ENCODE measurements at places on chromosomes 3 and 15. TPM values are rescaled to one million over a fixed set of nuclear protein-coding genes. Genes with fewer than 3 reads are reported as not detected.

The MORC1 gene
- not detected for total RNA-seq

- peak; percentile 81 for DNase-seq
These were observed 6.0 kb upstream of the TM2D3 start for GRCh38 chr15:101657968-101658784.

- DNase-seq = peak; percentile 57
These were observed 13.9 kb downstream of the PLXND1 start for GRCh38 chr3:129592381-129593131.

- DNase-seq = no peak
These were observed 94.0 kb downstream of the CYP19A1 start for GRCh38 chr15:51244423-51244869.

The TRPM1 gene
- not detected for total RNA-seq

- DNase-seq = no peak
These were observed 151.3 kb downstream of the NR1I2 start for GRCh38 chr3:119933207-119933606.

The CELF6 gene
- total RNA-seq = 5.6 TPM

DNA sequence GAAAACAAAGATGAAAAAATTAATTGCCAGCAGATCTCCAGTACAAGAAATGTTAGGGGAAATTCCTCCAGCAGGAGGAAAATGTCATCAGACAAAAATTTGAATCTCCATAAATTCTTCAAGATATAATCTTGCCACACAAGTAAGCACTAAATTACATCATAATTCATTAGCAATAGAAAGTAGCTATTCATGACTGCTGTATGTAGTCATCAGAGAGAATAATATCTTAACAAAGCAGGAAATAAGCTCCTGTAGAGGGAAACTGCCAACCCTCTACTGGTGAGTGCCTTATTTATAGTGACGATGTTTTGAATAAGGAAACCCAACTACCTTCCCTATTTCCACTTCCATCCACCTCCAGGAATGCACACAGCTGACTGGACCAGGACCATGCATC, 15.8 kb upstream of the SLC27A2 start:
- no peak for DNase-seq

The ACAN gene
- not detected for total RNA-seq

The CFAP44 gene
- 22.4 TPM for total RNA-seq

The IMPG2 gene
- 0.37 TPM for total RNA-seq

GRCh38 chr3:103218146-103218545, 783.3 kb downstream of the ZPLD1 start:
- DNase-seq = no peak

DNA sequence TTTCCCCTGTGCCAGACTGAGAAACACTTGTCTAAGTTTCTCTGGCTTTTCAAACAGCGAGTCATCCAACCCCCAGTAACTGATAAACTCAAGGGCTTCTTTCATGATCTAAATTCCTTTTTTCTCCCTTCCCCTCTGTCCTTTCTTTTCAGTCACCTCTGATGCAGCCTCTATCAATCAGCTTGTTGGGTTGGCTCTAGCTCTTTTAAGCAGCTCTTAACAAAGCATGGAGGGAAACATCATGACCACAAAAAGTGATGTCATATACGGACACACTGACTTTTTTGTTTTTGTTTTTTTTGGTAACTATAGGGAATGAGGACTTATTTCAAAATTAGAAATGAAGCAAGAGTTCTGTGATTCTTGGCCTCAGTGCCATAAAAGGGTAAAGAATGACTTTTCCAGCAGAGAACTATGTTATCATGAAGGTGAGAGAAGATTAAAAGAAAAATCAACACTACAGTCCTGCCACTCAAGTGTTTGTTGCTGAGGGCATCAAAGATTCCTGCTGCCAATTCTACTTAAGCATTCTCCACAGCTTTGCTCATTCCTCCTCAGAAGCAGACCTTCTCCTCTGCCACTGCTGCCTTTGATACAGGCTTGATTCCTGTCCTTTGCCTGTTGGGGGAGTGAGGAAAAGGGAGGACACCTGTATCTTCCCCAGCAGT, 457.0 kb upstream of the ONECUT1 start:
- no peak for DNase-seq

DNA sequence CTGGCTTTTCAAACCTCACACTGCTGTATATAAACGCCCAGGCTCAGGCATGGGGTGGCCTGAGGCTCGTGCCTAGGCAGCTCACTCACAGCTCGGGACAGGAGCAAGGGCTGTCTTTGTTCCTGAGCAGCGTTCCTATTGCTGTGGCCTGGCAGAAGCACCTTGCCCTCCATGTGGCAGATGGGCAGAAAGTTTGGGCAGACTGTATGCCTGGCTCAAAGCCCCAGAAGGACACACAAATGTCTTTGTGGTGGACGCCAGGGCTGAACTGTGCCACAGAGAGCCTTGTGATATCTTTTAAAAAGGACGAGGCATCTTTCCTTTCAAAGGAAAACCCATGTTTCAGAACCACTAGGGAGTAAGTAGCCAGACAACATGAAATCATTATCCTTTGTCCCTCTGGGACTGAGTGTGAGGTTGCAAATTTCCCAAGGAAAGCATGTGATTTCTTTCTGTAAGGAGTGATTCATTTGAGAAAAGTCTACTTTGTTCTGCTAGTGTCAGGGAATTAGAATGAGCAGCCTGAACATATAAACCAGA, 29.3 kb upstream of the UBE2E1 start:
- no peak for DNase-seq

- no peak for DNase-seq
These were observed 2.5 kb downstream of the PRTG start for GRCh38 chr15:55740359-55740878.

The GMPS gene
- 45.2 TPM for total RNA-seq

The JMJD7 gene
- total RNA-seq = 1.9 TPM

GRCh38 chr3:138461896-138462295, 27.5 kb downstream of the ESYT3 start:
- no peak for DNase-seq

The TEX55 gene
- total RNA-seq = not detected

GRCh38 chr3:152910211-152910610, 75.3 kb downstream of the P2RY1 start:
- no peak for DNase-seq

DNA sequence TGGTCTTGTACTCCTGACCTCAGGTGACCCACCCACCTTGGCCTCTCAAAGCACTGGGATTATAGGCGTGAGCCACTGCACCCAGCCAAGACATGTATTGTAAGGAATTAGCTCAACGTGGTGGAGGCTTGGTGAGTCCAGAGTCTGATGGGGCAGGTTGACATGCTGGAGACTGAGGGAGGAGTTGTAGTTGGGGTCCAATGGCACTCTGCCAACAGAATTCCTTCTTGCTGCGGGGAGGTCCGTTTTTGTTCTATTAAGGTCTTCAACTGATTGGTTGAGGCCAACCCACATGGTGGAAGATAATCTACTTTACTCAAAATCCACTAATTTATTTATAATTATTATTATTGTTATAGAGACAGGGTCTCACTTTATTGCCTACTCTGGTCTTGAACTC, 30.1 kb downstream of the PLA2G4D start:
- DNase-seq = no peak

DNA sequence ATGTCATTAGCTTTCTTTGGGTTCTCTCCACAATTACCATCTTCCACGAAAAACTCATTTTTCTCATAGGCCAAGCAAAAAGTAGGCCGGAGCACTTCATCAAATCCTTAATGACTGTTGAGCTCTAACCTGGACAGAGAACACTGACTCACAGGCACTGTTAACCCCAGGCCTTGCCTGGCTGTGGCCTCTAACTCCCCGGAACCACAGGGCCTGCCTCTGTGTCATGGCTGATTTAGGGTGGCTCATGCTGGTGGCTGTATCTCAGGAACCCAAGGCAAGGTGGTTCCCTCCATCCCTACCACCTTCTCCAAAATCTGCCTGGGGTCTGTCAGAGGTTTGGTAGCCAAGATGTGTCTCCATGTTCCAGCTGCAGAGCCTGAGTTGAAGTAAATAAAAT, 3.6 kb downstream of the CRTAP start:
- no peak for DNase-seq

The STXBP5L gene
- total RNA-seq = 0.40 TPM

DNA sequence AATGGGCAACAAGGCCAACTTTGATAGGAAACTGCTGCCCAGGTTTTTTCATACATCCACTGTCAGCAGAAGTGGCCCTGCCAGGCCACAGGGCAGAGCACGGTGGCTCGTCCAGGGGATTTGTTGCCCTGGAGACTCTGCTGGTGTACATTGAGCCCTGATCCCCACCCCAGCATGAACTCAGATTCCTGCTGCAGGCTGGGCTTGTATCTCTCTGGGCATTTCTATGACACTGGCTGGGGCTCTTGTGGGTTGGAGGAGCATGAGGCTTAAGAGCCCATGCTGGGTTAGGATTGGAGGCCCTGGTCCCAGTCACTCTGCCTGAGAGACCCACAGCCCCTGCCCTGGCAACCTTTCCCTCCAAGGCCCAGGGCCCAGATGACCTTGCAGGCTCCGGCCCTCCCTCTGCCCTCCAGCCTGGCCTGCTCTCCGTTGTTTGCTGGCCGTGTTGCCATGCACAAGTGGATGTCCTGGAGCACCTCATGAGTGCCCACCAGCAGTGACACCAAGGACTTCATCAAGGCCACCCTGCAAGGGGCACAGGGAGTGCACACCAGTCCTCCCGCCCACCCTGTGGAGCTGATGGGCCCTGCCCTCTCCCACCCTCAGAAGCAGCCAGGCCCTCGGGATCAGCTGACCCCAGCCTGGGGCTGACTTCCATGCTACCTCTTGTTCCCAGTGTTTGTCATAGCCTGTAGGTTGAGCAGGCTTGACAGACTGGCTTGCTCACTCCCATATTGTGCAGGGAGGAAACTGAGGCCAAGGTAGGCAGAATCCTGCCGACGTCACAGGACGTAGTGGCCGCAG, 58.2 kb downstream of the ZNF445 start:
- DNase-seq = no peak

DNA sequence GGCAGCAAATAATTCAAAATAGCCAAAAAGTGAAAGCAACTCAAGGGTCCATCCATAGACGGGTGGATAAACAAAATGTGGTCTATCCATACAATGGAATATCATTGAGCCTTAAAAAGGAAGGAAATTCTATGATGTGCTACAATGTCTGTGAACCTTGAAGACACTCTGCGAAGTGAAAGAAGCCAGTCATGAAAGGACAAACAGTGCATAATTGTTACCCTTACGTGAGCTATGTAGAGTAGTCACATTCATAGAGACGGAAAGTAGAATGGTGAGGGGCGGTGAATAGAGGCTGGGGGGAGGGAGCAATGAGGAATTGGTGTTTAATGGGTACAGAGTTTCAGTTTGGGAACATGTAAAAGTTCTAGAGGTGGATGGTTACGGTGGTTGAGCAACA, 18.1 kb downstream of the IGF1R start:
- DNase-seq = no peak

- DNase-seq = no peak
These were observed 230.6 kb downstream of the MECOM start for GRCh38 chr3:169432708-169433432.

DNA sequence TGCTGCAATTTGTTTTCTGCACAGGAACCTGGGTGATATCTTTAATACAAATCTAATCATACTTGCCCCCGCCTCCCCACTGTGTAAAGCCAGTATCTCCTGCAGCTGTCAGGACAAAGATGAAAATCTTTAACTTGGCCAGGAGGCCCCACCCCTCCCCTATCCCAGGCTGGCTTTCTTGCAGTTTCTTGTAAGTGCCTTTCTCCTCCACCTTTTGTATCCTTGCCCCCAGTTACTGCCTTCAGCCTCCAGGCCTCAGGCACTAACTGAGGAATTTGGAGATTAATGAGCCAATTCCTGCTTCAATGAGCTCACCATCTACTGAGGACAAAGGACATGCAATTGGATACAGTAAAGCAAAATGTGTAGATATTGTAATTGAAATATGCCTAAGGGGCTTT, 6.5 kb downstream of the GCSAM start:
- DNase-seq = no peak

The FBN1 gene
- total RNA-seq = 17.6 TPM

- DNase-seq = peak; percentile 64
These were observed 52.6 kb upstream of the ATP11B start for GRCh38 chr3:182740710-182741109.

The PAK2 gene
- 54.5 TPM for total RNA-seq

- DNase-seq = no peak
These were observed 15.1 kb upstream of the RAB7A start for GRCh38 chr3:128710816-128711433.
